Kasumi-1 (cell line): ENCODE measurements at places on chromosomes 7 and 10.

DNA sequence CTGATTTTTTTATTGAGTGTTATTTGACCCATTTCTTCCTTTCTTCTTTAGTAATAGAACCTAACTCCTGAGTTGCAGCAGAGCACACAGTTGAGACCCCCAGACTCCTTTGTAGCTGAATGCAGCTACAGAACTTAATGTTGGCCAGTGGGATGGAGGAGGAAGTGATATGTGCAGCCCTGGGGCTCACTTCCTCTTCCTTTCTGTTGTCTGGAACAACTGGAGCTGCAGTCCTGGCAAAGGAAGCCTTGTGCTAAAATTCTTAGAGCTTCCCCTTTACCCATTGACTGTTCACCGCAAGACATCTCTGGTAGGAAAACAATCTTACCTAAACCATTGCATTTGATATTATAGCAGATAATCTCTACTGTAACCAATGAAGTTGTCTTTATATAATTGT lies 86.6 kb downstream of the ITGB8 start:
- DNase-seq, result peak; percentile 40

DNA sequence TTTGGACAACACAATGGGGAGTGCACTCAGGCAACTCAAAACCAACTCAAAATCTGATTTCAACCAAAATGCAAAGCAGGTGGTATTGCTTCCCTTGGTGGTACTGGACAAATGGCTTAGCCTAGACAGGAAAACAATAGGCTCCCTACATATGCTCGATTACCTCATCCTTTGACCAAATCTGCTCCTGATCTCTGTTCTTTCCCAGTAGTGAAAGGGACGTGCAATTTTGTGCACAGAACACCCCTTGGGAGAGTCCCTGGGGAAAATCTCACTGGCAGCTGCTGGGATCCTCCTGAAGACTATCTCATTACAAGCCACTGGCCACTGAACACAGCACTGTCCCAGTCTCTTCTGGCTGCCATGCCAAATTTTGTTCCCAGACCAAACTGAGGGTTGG lies 149.2 kb upstream of the VSTM2A start:
- DNase-seq, result no peak

DNA sequence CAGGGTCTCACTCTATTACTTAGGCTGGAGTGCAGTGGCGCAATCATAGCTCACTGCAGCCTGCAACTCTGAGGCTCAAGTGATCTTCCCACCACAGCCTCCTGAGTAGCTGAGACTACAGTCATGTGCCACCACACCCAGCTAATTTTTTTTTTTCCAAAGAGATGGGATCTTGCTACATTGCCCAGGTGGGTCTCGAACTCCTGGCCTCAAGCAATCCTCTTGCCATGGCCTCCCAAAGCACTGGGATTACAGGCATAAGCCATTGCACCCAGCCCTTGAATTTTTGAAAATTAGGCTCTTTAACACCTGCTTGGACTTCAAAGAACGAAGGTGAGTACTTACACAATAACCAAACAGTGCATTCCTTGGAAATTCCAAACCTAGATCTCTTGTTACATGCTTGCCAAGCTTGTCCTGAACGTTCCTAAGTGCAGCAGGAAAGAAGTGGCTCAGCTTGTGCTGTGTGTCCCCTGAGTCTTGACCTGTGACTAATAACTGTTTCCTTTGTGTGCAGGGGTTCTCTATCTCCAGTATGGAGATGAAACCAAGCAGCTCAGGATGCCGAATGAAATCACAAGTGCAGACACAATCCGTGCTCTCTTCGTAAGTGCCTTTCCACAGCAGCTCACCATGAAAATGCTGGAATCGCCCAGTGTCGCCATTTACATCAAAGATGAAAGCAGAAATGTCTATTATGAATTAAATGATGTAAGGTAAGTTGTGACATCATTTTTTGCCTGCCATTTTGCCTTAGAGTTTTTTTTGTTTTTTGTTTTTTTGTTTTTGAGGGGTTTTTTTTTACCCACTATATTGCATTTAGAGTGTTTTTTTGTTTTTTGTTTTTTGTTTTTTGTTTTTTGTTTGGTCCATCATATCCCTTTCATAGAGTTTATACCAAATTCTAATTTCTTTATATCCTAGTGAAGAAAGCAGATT lies 223.8 kb downstream of the KIAA1217 start:
- DNase-seq, result no peak

- peak; percentile 10 for DNase-seq
These were observed 102.0 kb downstream of the STRA8 start for GRCh38 chr7:135335628-135336139.

DNA sequence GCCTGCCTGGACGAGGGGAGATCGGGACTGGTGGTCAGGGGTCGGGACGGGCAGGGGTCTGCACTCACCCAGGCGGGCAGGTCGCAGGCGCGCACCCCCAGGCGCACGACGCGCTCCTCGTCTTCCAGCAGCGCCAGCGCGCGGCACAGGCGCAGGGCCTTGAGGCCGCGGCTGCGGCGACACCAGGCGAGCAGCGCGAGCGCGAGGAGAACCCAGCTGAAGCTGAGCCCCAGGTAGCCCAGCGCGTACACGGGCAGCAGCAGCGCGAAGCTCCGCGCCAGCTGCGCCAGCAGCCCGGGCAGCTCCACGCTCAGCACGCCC lies 328 bp downstream of the ESYT2 start:
- DNase-seq, result peak; percentile 45

GRCh38 chr7:1092806-1093501 lies 5.0 kb downstream of the GPER1 start:
- DNase-seq, result no peak

- DNase-seq, result no peak
These were observed 1.8 kb downstream of the KCNIP2 start for GRCh38 chr10:101841826-101842225.

DNA sequence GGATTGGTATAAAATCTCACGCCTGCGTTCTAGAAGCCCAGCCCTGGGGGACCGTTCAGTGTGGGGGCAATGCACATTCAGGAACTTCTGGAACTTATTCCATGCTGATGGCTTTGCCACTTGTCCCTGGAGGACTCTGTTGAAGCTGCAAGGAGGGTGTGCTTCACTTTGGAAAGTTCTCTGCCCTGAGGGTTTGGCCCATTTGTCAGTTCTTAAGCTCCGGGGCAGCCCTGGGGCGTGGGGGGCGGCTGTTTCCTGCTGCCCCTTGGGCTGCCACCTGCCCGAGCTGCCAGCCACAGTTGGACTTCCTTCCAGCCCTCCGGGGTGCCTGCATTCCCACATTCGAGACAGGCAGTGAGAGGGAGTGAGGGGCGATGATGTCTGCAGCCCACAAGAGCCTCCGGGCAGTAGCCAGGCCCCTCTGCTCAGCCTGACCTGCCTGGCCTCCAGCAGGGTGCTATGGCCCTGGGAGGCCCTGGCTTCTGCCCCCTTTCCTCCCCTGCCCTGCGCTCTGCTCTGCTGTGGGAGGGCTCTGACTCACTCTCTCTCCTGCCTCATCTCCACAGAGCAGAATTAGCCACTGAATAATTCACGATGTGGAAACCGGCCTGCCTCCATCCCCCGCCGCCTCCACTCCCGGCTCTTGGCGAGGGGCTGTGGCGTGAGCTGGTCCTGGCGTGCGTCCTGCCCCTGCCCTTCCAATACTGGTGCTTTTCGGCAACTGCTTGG lies 1.9 kb downstream of the TTYH3 start:
- DNase-seq, result peak; percentile 19

GRCh38 chr10:64312876-64313275 lies 791.7 kb downstream of the REEP3 start:
- DNase-seq, result no peak

GRCh38 chr7:35670856-35671569 lies 23.9 kb downstream of the HERPUD2 start:
- DNase-seq, result no peak

- DNase-seq, result no peak
These were observed 205.3 kb downstream of the ADARB2 start for GRCh38 chr10:1531883-1532597.

GRCh38 chr10:76342996-76343395 lies 911.6 kb downstream of the LRMDA start:
- DNase-seq, result no peak

DNA sequence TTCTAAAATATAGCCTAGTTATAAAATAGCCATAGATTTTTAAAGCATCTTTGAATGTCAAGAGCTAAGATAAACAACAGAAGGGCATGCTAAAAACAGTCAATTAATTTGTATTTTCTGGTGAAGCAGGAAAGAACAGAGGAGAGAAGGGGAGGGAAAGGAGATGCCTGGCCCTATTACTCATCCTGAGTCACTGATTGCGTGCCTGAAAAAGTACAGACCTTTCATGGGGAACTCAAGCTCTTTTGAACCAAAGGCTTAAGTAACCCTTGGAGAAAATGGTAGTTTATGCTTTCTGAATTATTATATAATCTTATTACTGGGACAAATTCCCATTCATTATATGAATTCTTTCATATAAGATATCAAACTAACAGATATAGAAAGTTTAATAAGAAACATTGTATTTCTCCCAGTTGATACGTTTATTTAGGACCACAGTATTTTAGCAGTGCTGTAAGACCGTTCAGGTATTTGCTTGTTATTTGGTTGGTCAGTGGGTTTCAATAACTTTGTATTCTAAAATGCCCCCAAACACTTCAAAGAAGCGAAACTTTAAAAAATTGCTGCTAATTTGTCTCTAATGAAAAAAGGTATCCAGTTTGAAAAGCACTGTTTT lies 151.3 kb downstream of the HGF start:
- DNase-seq, result no peak

DNA sequence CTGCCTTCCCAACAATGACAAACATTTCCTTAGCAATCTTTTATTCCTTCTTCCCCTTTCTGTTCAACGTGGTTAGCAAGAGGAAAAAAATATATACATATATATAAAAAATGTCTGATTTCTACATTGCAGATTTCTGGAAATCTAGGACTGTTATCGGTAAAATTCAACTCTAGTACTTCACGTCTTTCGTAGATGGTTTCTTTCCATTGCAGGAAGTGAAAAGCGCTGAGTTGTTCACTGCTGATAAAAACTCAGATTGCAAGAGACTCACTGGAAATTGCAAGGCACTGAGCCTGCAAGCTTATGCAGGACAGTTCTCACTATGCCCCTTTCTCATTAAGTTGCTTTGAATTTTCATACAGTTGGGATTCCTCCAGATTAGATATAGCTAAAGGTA lies 23.9 kb downstream of the KIN start:
- DNase-seq, result peak; percentile 72

- DNase-seq, result no peak
These were observed 507.0 kb upstream of the KLF6 start for GRCh38 chr10:4291990-4292389.

GRCh38 chr10:31204090-31204489 lies 114.9 kb upstream of the ZEB1 start:
- DNase-seq, result no peak

GRCh38 chr7:112622159-112622715 lies 141.4 kb downstream of the LSMEM1 start:
- no peak for DNase-seq

DNA sequence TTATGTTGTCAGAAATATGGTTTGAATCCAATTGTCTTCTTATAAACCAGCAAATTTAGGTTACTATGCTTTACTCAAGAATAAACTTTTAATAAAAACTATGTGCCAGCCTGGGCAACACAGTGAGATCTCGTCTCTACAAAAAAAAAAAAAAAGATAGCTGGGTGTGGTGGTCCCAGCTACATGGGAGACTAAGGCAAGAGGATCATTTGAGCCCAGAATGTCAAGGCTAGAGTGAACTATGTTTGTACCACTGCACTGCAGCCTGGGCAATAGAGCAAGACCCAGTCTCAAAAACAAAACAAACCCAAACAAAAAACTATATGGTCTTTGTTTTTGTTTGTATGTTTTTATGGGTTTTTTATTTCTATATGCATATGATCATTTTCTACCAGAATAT lies 7.5 kb upstream of the ARHGAP12 start:
- DNase-seq, result no peak

GRCh38 chr7:18494821-18495408 lies 634 bp upstream of the HDAC9 start:
- peak; percentile 31 for DNase-seq

- no peak for DNase-seq
These were observed 334.3 kb downstream of the LRMDA start for GRCh38 chr10:75765789-75766096.

GRCh38 chr7:1160670-1161021 lies 650 bp upstream of the ZFAND2A start:
- DNase-seq, result no peak

GRCh38 chr7:99594948-99595745 lies 2.9 kb upstream of the TMEM225B start:
- no peak for DNase-seq

DNA sequence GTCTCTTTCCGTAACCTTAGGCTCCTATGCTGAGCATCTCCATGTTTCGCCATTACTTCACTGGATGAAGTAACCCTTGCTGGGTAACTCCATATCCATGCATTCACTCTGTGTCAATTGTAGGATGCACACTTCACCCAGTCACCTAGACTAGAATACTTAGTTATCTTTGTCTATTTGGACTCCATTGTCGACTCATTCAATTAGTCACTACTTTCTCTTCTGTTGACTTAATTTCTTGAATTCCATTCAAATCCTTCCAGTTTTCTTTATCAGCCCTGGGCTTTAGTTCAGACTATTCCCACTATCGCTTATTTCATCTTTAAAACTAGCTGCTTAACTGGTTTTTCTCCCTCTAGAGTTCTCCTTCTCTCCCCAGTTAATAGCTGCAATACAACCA lies 111.3 kb upstream of the TNS3 start:
- no peak for DNase-seq

DNA sequence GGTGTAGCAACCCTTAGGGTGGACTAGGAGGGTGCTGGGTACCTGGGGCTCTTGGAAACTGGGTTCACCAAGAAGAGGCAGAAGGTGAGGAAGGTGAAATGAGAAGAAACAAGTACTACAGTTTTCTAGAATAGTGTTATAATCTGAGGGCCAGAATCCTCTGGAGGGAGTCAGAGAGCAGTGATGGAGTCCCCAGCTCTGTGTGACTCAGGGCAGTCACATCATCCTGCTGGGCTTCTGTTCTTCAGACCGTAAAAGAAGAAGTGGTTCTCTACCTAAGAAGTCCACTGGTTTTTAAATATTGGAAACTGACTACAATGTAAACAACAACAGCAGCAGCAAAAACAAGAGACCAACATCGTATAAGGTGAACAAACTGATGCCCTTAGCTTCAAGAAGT lies 197.3 kb downstream of the PRPF18 start:
- DNase-seq, result peak; percentile 56

DNA sequence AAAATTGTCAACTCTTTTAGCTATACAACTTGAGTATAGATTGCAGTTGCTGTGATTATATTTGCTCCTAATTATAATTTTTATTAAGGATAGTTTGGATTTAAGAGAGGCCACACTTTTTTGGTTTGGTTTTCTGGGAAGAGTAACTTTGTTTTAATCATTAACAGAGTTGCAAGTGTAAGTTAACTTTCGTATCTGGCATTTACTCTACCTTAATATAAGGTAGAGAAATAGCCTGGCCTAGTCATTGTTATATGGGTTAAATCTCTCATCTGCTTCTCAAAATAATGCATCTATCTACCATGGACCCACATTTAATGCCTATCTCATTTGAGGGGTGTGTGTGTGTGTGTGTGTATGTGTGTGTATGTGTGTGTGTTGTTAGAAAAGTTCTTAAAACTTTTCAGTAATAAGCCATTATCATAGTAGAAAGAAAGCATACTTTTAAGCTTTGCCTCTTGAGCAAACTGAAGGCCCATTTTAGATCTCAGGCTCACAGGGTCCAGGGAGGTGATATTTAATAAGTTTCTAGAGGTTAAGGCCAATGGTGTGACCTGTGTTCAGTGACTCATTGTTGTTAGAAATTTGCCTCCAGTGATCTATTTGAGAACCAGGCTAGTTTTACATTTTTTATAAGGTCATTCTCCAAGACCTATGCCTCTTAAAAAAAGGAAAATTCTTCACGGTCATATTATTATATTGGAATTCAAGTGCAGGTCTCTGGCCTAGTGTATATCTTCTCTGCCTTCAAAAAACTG lies 10.9 kb upstream of the TEX47 start:
- DNase-seq, result no peak
